ENCODE measurements at places on chromosomes 1 and 21.

DNA sequence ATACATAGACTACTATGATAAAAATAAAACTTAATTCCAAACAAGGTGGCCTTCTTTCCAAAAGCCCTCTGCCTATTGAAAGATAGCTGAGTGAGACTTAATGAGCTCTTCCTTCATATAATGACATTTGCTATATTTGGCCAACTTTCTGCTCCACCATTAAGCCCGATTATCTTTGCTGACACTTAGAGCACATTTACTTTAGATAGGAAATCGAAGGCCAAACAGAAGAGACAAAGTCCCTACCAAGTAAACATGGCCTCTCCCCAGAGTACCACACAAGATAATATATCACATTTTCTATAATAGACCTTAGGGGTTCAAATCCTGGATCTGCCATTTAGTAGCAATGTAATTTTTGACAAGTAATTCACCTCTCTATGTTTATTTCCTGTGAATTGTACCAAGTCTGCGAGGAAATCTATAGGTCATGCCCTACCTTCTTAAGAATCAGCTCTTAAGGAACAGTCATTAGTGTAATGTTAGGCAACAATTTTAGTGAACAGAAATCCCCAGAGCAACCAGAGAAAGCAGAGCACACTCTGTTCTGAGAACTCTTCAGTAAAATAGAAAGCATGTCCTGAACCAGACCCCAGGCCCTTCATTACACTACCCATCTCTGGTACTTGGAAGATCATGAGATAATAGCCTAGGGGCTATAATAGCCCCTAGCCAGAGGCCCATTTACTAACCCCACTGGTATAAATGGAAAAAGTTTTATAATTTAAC, 17.3 kb upstream of the COA6 start:
- H3K27me3 ChIP-seq = no peaks in the 10 kb centered on the region
- no peaks in the 10 kb centered on the region for H3K36me3 ChIP-seq
- H3K27ac ChIP-seq = no peak overlapping the region
- no peaks in the 10 kb centered on the region for H3K4me1 ChIP-seq

GRCh38 chr1:29281571-29281970, 45.2 kb downstream of the PTPRU start:
- H3K27me3 ChIP-seq = no peaks in the 10 kb centered on the region
- H3K4me1 ChIP-seq = peaks cover 12% of the 10 kb centered on the region
- H3K36me3 ChIP-seq = no peaks in the 10 kb centered on the region
- H3K27ac ChIP-seq = no peak overlapping the region

- H3K27me3 ChIP-seq = no peaks in the 10 kb centered on the region
- no peak overlapping the region for H3K27ac ChIP-seq
- no peak for DNase-seq
These were observed 446.0 kb upstream of the LRRC7 start for GRCh38 chr1:69121723-69122122.

DNA sequence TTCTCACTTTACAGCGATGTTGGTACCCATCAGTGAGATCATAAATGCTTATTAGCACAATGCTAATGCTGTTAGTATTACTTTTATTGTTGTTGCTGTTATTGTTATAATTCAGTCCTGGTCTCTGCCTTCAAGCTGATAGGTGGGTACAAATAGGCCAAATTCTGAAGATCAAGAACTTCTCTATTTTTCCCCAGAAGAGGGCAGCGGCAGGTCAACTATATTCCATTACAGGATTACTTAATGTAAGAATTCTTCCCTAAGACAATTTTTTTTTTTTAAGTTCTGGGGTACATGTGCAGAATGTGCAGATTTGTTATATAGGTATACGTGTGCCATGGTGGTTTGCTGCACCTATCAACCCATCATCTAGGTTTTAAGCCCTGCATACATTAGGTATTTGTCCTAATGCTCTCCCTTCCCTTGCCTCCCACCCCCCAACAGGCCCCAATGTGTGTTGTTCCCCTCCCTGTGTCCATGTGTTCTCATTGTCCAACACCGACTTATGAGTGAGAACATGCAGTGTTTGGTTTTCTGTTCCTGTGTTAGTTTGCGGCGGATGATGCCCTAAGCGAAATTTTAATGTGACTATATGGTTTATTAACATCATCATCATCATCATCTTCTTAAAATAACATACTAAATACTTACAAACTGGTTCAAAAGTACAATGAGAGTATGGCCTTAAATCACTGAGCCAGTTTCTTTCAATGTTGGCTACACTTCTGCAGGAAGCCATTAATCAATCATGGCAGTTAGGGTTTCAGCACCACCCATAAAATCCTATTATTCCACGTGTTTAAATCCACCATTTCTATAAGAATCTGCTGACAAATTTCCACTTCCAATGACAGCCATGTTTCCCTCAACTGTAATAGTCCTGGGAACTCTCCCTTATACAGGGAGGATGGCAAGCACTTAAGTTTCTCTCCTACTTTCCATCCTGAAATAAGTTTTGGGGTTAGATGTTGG, 19.2 kb downstream of the SLC19A2 start:
- no peaks in the 10 kb centered on the region for H3K36me3 ChIP-seq
- no peaks in the 10 kb centered on the region for H3K27me3 ChIP-seq
- DNase-seq = no peak
- no peak overlapping the region for H3K4me3 ChIP-seq

- H3K36me3 ChIP-seq = no peaks in the 10 kb centered on the region
- no peak for DNase-seq
- no peaks in the 10 kb centered on the region for H3K27me3 ChIP-seq
- H3K27ac ChIP-seq = no peak overlapping the region
These were observed 78.0 kb downstream of the NID1 start for GRCh38 chr1:235986869-235987268.

DNA sequence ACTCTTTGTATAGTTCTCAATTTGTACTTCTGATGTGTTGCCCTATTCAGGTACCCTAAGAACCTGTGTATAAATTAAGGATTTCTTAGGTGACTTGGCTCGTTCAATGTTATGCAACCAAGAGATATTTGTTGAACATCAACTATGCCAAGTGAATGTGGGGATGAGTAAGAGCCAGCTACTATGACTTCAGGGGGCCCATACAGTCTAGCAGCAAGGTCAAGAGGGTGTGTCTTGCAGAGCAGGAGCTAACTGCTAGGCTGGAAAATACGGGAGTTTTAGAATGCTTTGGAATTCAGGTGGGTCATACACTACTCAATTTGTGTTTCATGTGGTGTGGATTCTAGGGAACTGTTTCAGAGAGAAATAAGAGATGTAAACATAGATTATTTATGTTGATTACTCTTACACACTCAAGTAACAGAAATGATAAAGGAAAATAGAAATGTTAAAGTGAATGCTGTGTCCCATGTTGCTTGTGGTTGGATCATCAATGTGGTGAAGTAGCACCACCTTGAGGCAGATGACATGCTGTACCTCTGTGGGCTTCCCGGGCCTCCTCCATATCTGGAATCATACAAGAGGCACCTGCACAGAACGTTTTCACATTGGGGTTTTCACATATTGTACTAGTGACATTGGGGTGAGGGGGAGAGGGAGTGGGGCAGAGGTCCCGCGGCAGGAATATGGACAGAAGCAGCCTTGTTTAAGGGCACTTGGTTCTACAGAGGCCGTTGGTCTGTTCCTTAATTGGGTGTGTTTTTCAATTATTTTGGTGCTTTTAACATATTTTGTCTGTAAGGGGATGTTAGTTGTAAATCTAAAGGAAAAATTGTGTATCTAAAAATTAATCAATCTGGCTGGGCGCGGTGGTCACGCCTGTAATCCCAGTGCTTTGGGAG, 12.4 kb downstream of the ARPC5 start:
- DNase-seq = no peak
- H3K36me3 ChIP-seq = peaks cover under 1% of the 10 kb centered on the region
- no peaks in the 10 kb centered on the region for H3K4me1 ChIP-seq
- no peaks in the 10 kb centered on the region for H3K27me3 ChIP-seq
- no peak overlapping the region for H3K4me3 ChIP-seq

DNA sequence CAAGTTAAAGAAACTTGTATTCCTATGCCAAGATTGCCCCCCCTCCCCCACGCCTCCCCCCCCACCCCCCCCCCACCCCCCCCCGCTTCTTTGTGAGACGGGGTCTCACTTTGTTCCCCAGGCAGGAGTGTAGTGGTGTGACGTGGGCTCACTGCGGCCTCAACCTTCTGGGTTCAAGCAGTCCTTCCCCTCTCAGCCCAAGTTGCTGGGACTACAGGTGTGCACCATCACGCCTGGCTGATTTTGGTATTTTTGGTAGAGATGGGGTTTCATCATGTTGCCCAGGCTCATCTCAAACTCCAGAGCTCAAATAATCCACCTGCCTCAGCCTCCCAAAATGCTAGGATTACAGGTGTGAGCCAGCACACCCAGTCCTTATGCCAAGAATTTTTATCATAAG, 136.6 kb downstream of the POU2F1 start:
- H3K4me3 ChIP-seq = no peak overlapping the region
- H3K36me3 ChIP-seq = no peaks in the 10 kb centered on the region
- no peak overlapping the region for H3K27ac ChIP-seq

GRCh38 chr1:84960371-84960770, 36.5 kb downstream of the MCOLN2 start:
- no peaks in the 10 kb centered on the region for H3K27me3 ChIP-seq
- H3K36me3 ChIP-seq = no peaks in the 10 kb centered on the region
- DNase-seq = no peak

DNA sequence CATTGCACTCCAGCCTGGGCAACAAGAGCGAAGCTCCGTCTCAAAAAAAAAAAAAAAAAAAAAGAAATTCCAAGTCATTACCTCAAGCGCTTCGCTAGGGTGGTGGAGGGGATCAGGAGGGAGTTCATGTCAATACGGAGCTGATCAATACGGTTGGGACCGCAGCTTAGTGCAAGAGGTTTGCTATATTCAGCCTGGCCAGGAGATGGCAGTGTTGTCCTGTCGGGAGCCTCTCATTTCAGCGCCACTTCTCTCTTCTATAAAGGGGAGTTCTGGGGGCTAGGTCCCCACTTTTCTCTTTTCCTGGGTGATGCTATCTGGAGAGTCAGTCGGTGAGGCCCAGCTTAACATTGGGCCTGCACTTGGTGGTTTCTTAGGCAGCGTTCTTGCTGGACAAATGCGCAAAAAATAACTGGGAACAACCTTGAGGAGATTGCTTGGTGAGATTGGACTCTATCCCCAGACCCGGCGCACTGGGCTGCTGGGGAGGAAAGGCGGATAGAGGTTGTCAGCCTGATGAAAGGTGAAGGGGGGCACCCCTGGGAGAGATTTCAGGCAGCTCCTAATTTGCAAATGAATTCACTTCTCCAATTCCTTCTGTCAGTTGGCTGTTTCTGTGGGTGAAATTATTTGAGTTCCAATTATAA, 40.4 kb downstream of the KIAA0040 start:
- 0 out of 2 replicates have a peak, but pooled peaks cover 1% of the 10 kb centered on the region for H3K4me1 ChIP-seq
- H3K36me3 ChIP-seq = no peaks in the 10 kb centered on the region
- no peak overlapping the region for H3K27ac ChIP-seq
- no peak for DNase-seq

DNA sequence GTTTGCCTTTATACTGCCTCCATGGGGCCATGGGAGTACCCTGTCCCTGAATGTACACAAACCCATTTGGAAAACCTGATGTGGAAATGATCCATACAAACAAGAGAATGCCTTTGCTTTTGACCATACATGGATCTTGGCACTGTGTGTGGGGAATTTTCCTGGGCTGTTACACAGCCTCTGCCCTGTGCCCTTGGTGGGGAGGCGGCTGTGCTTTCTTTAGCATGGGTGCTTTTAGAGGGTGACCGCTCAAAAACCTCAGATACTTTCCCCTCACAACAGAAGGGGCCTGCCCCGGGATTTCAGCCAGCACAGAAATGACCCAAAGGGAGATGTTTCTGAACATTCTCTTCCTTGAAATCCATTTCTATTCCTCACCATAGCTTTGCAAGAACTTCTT, 194.8 kb downstream of the LMO4 start:
- no peaks in the 10 kb centered on the region for H3K27me3 ChIP-seq
- no peak overlapping the region for H3K4me3 ChIP-seq
- H3K36me3 ChIP-seq = no peaks in the 10 kb centered on the region
- H3K27ac ChIP-seq = no peak overlapping the region
- DNase-seq = no peak

DNA sequence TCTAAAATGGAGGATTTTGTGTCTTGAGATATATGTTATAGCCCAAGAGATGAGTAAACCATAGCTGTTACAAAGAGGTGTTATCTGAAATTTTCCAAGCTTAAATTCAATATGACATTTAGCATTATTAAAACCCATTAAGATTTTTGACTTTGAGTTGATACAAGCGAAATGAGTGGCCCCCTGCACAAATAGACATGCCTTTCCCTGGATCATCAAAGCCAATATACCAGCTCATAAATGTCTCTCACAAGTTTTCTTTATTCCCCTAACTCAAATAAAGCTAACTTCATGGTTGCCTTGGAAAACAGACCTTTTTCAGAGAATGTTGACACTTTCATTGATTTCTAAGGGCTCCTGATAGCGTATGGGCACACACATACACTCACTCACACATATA, 55.5 kb upstream of the TIAM1 start:
- H3K4me1 ChIP-seq = peaks cover 3% of the 10 kb centered on the region
- DNase-seq = no peak
- H3K27me3 ChIP-seq = no peaks in the 10 kb centered on the region
- no peak overlapping the region for H3K27ac ChIP-seq

- H3K27me3 ChIP-seq = no peaks in the 10 kb centered on the region
- H3K4me1 ChIP-seq = peaks cover 5% of the 10 kb centered on the region
- H3K4me3 ChIP-seq = peak overlapping the region; percentile 83
- DNase-seq = peak; percentile 50
These were observed 1.1 kb downstream of the DFFB start for GRCh38 chr1:3858231-3858981.

GRCh38 chr21:44522753-44523204, 17.2 kb downstream of the KRTAP10-1 start:
- no peak overlapping the region for H3K27ac ChIP-seq
- H3K36me3 ChIP-seq = no peaks in the 10 kb centered on the region
- no peaks in the 10 kb centered on the region for H3K27me3 ChIP-seq
- H3K4me3 ChIP-seq = no peak overlapping the region

- no peaks in the 10 kb centered on the region for H3K36me3 ChIP-seq
- H3K4me1 ChIP-seq = no peaks in the 10 kb centered on the region
- H3K4me3 ChIP-seq = no peak overlapping the region
These were observed 603.9 kb downstream of the AMY1C start for GRCh38 chr1:104353580-104353979.
